ENCODE measurements at places on chromosomes 11 and 22.

GRCh38 chr11:609341-609811, 6.4 kb downstream of the IRF7 start:
- no peak for DNase-seq

- DNase-seq, result no peak
Measured at GRCh38 chr11:33417121-33417520, 159.9 kb downstream of the HIPK3 start.

- DNase-seq, result no peak
Measured at GRCh38 chr22:44665115-44665514, 36.9 kb upstream of the PRR5 start.

- DNase-seq, result no peak
Measured at GRCh38 chr11:98409069-98409468, 611.7 kb upstream of the CNTN5 start.

GRCh38 chr11:125873881-125874555, 13.4 kb upstream of the HYLS1 start:
- DNase-seq, result no peak

- DNase-seq, result no peak
Measured at GRCh38 chr11:93482556-93482955, 60.6 kb downstream of the SMCO4 start.

- DNase-seq, result no peak
Measured at GRCh38 chr11:70415642-70416395, 17.5 kb downstream of the CTTN start.

- no peak for DNase-seq
Measured at GRCh38 chr11:117506971-117507370, 179.3 kb downstream of the CEP164 start.

DNA sequence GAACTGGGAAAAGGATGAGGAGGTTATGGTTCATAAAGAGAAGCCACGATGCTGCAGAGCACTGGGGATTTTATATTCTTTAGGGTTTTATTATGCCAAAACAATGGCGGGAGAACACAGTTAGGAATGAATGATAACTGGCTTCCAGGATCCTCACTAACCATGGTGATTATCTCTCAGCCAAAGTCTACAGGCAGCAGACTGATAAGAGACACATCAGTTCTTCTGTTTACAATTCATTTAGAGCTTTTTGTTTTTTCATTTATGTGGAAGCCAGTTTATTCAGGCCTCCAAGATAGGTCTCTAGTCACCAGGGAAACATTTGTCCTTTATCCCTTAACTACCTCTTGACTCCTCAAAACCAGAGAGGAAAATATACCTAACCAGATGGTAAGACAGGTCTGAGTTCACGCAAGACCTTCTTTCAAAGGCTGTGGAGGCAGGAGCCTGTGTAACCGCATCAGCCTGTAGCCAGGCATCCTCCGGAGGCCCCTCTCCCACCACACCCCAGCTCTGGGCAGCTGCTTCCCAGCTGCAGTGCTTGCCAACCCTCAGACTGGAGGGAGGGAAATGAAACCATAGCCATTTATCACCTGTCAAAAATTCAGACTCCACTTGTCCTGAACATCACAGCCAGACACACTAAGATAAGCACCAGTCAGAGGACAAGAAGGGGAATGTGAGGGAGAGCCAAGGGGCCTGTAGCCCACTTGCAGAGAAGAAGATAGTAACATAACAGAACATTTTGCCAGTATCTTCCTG, 57.2 kb upstream of the FAM181B start:
- DNase-seq, result no peak

DNA sequence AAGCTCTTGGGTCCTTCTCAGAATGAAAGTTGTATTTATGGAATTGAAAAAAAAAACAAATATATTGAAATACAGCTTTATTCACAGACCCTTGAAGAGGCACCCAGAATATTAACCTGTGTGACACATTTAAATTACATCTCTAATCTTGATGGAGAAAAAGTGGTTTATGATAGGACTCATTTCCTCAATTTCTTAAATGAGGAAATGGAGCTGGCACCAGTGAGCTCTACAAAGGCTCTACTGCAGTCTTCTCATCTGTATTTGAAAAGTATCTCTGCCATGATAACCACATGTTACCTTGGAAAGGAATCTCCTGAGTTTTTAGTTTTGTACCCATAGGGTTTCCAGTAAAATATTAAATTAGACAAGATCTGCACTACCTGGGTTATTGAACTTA, 186.5 kb downstream of the HIPK3 start:
- no peak for DNase-seq

GRCh38 chr22:19865141-19865829, 10.6 kb upstream of the GNB1L start:
- no peak for DNase-seq

GRCh38 chr11:18239655-18240054, 3.1 kb upstream of the SAA4 start:
- no peak for DNase-seq

GRCh38 chr11:126281245-126281644, 1.6 kb upstream of the TIRAP start:
- no peak for DNase-seq

GRCh38 chr11:119155733-119156492, 7.1 kb downstream of the ABCG4 start:
- no peak for DNase-seq

DNA sequence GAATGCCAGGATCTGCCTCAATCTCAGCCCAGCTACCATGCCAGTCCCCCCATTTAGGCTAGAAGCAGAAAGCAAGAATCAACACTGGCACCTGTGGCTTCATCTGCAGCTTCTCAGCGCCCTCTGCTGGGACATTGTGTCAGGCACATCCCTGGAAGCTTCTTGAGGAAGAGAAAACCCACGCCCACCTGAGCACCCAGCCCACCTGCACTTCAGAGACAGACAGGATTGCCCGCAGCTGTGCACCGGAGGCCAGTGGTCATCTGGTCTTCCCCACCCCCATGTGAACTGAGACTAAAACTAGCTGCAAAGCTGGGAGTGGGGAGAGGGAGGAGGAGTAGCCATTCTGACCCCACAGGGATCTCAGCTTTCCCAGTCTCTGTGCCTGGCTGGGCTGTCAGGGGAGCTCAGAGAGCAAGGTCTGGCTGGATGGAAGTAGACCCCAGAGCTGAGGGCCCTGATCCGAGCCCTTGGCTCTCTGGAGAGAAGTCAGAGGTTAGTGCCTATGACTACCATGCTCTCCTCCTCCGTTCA, 66.8 kb downstream of the FEZ1 start:
- DNase-seq, result peak; percentile 34

DNA sequence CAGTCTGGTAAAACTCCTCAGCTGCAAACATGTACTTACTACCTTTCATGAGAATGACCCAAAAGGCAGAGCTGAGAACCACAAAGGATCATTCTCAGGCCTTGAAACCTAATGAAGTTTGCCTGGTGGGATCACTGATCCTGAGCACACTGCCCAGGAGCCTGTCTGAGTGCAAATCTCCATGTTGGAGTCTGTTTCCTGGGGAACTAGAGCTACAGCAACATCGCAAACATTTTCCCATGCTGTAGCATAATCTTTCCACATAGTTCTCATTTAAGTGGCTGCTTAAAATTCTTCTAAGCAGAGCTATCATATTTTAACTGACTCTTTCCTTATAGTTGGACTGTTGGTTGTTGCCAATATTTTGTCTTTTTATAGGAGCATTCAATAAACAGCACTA, 58.5 kb downstream of the GUCY1A2 start:
- no peak for DNase-seq

Measured in stimulated activated CD8-positive, alpha-beta memory T cell treated with anti-CD3 and anti-CD28 coated beads, Interleukin-15, amount 100 ng/mL, for 48 hours (primary cell).